NCI-H524 (cell line): ENCODE measurements at places on chromosomes 3 and 15.
A peak's percentile ranks its signal among the peaks of the same experiment; 100 is the strongest.

DNA sequence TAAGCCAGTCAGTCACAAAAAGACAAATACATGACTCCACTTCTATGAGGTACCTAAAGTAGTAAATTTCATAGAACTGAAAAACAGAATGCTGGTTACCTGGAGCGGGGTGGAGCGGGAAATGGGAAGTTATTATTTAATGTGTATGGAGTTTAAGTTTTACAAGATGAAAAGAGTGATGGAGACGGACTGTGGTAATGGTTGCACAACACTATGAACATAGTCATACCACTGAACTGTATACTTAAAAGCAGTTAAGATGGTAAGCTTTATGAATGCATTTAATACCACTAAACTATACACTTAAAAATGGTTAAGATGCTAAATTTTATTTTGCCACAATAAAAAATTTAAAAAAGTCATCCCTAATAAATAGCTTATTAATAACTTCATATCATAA lies 23.2 kb downstream of the SFMBT1 start:
- no peak for DNase-seq

DNA sequence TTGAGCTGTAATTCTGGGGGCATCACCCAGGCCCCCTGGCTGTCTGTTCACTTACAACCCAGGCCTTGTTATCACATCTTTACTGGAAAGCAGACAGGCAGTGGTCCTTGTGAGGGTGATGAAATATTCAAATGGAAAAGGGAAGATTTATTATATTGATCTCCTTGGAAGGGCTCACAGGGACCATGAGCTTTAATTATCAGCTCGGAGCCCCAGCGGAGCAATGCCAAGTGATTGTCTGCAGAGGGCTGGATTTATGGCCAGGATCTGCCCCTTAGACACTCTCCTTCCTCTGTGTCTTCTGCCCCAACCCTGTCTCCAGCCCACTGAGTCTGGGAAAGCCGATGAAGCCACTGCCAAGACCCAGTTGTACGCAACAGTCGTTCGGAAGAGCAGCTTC lies 31.9 kb downstream of the CCDC33 start:
- DNase-seq, result no peak

DNA sequence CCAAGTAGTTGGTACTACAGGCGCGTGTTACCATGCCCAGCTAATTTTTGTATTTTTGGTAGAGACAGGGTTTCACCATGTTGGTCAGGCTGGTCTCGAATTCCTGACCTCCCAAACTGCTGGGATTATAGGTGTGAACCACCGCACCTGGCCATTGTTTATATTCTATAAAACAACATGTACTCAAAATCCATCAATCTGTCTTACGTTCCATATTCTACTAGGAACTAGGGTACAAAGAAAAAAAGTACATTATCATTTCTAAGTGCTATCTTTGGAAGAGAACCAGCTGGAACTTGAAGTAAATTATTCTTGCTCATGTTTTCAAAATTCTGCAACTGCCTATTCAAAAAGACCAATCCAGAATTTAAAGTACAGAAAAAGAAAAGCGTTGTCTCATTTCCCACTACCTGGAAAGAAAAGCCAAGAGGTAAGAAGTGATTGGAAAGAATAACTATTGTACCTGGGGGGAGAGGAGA lies 15.2 kb downstream of the SPPL2A start:
- no peak for DNase-seq

GRCh38 chr15:57677204-57677603 lies 29.3 kb upstream of the POLR2M start:
- no peak for DNase-seq

DNA sequence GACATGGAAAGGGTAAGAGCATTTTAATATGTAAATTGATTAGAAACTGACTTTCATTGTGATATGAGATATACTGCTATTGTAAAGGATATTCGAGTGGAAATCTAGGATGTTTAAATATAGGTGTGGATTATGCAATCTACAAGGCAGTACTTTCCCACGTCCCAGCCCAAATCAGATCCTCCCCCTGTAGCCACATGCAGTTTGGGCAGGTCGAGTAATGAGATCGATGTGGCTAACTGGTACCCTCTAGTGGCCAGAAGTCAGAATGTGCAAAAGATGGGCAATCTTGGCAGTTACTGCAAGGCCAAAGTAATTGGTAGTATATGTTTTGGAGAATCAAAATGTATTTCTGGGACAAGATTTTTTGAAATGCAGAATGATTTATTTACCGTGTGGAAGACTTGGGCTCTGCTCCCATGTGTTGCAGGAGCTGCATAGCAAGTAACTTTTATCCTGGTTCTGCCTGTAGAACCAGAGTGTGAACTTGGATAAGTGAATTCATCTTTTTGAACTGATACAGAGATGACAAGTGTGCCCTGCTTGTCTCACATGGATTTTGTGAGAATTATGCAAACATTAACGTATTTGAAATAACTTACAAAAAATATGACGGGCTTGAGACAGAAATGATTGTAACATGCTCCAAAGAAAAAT lies 94.5 kb upstream of the ADAMTSL3 start:
- DNase-seq, result peak; percentile 66

DNA sequence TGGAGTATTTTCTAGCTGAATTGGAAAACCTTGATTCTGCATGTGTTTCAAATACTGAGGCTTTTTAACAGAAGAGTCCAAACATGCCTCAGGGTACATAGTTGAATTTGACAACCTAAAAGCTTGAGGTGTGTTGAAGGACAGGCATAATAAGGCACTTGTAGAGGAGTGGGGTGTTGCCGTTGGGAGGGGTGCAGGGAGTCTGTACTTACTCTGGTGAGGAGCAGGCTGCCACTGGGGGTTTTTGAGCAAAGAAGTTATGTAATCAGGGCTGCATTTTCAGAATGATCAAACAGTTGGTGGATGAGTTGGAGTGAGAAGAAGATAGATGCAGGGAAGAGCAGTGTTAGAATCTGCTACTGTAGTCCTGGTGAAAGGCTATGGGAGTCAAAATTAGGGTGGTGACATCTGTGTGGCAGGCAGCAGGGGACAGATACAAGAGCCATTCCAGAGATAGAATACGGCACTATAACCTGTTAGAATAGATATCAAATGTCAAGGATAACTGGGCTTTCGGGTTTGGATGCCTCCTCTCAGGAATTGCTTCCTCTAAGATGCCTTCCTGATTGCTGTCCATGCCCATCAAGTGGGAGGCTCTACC lies 161.6 kb downstream of the GHSR start:
- no peak for DNase-seq

GRCh38 chr3:184741798-184742675 lies 30.2 kb upstream of the MAGEF1 start:
- no peak for DNase-seq

DNA sequence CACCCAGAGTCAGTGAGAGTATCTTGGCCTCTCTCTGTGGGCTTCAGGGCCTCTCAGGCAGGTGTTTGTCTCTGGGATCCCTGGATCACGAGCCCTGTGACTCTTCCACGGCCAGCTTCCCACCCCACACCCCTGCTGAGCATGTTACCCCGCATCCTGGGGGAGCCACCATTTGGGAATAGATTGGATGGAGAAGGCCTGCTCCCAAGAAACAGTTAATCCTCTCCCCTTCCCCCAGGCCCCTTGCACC lies 15.5 kb upstream of the SRP14 start:
- DNase-seq, result no peak

DNA sequence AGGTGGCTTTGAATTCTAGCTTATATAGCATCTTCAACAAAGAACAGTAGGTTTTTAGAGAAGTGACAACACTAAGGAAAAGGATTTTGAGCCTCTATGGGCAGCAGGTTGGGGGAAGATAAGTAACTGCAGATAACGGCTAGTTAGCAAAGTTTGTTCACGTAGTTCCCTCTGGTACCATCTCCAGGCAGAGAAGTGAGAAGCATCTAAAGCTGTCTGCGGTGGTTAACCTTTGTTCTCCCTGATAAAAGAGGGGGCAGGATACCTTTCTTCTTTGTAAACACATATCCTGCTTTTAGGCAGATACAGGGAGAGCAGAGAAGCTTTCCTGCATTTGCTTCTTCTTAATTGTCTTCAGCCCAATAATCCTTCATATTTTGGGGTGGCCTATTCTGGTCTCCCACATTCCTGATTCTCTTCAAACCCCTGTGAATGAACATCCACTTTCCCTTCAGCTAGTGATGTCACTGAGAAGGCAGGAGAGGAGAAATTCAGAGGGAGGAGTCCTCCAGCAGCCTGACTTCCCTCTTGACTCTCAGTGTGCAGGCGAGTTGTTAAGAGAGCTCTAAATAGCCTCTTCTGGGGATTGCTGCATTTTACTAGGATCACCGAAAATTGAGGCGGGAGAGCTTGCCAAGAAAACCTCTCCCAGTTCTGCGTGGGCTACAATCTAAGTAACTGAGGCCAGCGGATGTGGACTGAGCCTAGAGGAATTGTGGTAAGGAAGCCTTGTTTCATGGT lies 393.7 kb upstream of the C2CD4B start:
- no peak for DNase-seq

- no peak for DNase-seq
Observed at GRCh38 chr3:76038949-76039348, 253.6 kb upstream of the ZNF717 start.

DNA sequence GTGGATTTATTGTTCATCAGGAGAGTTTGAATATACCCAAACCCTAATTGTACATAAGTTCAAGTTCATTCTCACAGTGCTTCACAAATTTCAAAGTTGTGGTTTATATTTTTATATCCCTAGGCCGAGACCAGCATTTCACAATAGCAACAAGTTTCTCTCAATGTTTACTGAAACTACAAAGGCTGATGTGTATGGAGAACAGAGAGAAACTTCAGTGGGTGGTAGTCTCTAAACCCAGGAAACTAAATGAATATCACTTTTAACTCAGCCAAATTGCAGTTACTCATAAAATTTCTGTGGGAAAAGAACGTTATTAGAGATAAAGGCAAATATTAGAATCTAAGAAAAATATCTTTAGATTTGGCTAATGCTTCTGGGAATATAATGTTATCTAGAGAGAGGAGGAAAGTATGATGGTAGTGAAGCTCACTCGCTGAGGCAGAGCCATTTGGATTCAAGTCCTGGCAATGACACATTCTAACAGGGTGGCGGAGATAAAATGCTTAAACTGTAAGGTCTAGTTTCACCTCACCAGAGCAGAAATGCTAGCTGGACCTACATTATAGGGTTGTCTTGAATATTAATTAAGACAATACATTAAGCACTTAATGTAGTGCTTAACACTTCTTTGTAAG lies 514.8 kb downstream of the EPHA3 start:
- no peak for DNase-seq

GRCh38 chr3:64900156-64900555 lies 212.4 kb upstream of the ADAMTS9 start:
- no peak for DNase-seq

- no peak for DNase-seq
Observed at GRCh38 chr15:101434032-101434920, 55.2 kb downstream of the PCSK6 start.

DNA sequence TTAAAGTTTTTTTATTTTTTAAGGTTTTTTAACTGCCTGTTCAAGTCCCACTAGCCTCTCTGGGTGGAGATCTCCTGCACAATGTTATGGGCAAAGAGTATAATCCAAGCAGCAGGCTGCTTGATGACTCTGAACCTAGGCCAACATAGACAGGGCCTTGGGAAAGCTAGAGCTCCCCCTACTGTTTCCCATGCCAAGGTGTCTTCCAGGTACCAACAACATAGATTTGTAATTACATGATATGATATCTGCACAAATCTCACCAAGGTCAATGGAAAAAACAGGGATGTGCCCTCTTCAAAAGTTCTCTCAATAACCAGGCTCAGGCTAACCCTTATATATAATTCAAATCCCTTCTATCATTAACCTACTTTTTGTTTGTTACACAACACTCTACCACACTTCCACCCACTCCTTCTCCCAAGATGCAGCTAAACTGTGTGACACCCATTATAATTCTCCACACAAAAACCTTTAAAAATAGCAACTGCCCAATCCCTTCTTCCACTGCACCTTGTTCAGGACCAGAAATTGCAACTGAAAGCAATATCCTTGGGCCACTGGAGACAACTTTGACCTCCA lies 43.8 kb downstream of the RBM15B start:
- peak; percentile 57 for DNase-seq

GRCh38 chr3:120762615-120763014 lies 20.1 kb downstream of the GTF2E1 start:
- no peak for DNase-seq

DNA sequence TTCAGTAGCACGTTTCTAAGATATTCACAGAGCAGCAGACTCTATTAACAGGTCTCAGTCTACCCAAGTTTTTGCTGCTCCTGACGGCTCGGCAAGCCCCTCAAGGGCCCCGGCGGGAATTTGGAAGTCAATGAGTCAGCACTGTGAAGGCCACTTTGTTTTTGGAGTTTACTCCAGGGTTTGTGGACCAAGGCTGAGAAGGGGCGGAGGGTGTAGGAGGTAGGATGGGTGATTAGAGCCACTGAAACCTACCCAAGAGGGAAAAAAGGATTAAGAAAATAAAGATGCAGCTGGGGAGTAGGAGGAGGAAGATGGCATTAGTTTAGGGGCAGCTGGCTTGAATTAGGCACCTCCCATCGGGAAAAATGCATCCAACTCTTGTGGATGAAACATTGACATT lies 87.6 kb downstream of the BDH1 start:
- no peak for DNase-seq

DNA sequence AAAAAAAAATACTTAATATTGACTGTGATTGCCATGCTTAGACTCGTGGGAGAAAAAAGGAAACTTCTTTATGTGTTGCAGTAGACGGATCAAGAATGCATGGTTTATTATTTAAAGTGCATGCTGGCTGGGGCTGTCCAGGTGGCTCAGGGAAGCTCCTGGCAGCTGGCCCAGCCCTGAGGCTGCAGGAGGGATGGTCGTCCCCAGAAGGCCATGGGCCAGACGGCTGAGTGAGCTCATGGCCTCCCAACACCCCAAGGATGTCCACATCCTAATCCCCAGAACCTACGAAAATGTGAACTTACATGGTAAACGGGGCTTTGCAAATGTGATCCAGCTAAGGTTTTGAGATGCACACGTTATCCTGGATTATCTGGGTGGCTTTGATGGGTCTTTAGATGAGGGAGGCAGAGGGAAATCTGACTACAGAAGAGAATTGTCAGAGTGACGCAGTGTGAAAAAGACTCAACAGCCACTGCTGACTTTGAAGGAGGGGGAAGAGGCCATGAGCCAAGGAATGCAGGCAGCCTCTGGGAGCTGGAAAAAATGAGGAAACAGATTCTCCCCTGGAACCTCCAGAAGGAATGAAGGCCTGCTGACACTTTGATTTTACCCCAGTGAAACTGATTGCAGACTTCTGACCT lies 29.8 kb downstream of the ADAMTS17 start:
- peak; percentile 89 for DNase-seq

DNA sequence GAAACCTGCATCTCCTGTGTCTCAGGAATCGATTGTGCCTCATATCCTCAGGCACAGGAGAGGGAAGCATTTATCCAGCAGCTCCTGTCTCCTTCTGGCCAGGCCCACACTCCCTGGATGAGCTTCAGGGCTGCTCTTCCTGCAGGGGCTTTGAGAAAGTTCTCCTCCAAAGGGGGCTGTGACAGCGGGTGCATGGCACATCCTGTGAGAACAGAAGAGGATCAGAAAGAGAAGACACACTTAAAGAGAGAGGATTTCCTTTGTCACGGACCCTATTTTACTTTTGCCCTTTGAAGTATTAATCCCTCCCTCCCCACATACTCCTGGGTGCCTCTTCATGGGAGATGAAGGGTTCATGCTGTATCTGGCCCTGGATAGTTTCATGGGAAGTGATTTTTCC lies 46.0 kb downstream of the MFSD1 start:
- no peak for DNase-seq

- DNase-seq, result no peak
Observed at GRCh38 chr3:53169832-53170324, 8.9 kb downstream of the PRKCD start.
